SJSA1 (cell line): ENCODE measurements at places on chromosomes 2 and 18. TPM values are rescaled to one million over a fixed set of nuclear protein-coding genes. Genes with fewer than 3 reads are reported as not detected.
A peak's percentile ranks its signal among the peaks of the same experiment; 100 is the strongest.

CHST9 gene
- total RNA-seq, result not detected in 2 replicates

COPS9 gene
- total RNA-seq, result 176 and 408 TPM in 2 replicates

MBOAT2 gene
- total RNA-seq, result 36.4 and 76.5 TPM in 2 replicates

ZBTB7C gene
- total RNA-seq, result 0.44 and 0.50 TPM in 2 replicates

CKAP2L gene
- 25.1 and 33.4 TPM in 2 replicates for total RNA-seq

VIL1 gene
- total RNA-seq, result not detected in 2 replicates

GPBAR1 gene
- total RNA-seq, result 0.89 TPM in 1 of 2 replicates, not detected in the other

UGT1A4 gene
- not detected in 2 replicates for total RNA-seq

BCL11A gene
- total RNA-seq, result 0.03 and 0.13 TPM in 2 replicates

DNA sequence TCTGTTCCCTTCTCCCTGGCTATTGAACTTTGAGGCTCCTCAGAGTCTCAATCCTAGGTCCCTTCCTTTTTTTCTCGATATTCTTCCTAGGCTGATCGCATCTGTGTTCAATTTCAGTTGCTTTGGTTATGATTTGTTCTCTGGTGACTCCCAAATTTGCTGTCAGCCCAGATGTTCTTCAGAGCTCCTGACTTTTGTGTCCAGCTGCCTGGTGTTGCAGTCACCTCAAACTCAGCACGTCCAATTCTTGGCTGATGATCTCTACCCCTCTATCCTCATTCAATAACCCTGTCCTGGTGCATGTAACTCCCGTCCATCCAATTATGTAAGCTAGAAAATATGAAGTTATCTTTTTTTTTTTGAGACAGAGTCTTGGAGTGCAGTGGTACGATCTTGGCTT is 31.4 kb downstream of the DIS3L2 start:
- no peak for DNase-seq

GRCh38 chr2:80778704-80779103 is 474.2 kb upstream of the LRRTM1 start:
- DNase-seq, result no peak

- DNase-seq, result no peak
These were observed 159.5 kb downstream of the L3MBTL4 start for GRCh38 chr18:6255116-6255705.

GRCh38 chr2:160417745-160418397 is 75.7 kb downstream of the RBMS1 start:
- DNase-seq, result peak; percentile 75

- no peak for DNase-seq
These were observed at the start of gene FHOD3 for GRCh38 chr18:36297417-36298125. TSS of gene FHOD3 (plus strand) at chr18:36297713. CDS start at chr18:36297836, 123 bp downstream.

DNA sequence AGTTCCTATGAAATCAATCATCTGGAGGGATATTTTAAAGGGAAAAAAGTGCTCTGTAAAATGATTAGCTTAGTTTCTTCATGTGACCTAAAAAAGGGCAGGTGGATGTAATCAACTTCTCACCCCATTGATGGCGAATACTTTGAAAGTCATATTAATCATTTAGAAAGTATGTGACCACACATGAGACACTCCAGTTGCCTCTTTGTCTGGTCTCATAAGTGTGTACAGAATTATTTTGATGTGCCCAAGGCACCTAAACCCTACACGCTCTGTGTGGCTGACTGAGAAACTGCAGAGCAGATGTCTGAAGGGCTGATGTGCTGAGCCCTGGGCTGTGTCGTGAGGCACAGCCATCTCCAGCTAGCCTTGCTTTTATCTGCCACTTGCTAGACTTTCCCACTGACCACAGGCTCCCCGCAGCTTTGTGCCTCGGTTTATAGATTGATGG is 26.9 kb downstream of the SGPP2 start:
- no peak for DNase-seq

- DNase-seq, result no peak
These were observed 136.8 kb downstream of the CAMKMT start for GRCh38 chr2:44498551-44498950.

DNA sequence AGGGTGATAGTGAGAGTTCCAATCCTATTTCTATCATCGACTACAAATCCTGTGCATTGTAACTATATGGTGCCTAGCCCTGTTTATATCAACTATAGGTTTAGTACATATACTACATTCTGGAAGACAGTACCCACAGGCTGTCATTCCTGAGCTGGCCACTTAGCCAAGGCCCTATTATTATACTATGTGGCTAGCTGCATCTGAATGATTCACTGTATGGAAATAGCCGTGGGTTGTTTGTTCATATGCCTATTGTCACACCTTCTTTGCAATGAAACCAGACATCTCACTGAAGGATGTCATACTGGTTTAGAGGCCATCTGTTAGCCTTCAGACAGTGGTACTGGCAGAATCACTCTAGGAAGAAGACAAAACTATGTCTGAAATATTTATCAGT is 62.3 kb upstream of the FSIP2 start:
- DNase-seq, result no peak

DNA sequence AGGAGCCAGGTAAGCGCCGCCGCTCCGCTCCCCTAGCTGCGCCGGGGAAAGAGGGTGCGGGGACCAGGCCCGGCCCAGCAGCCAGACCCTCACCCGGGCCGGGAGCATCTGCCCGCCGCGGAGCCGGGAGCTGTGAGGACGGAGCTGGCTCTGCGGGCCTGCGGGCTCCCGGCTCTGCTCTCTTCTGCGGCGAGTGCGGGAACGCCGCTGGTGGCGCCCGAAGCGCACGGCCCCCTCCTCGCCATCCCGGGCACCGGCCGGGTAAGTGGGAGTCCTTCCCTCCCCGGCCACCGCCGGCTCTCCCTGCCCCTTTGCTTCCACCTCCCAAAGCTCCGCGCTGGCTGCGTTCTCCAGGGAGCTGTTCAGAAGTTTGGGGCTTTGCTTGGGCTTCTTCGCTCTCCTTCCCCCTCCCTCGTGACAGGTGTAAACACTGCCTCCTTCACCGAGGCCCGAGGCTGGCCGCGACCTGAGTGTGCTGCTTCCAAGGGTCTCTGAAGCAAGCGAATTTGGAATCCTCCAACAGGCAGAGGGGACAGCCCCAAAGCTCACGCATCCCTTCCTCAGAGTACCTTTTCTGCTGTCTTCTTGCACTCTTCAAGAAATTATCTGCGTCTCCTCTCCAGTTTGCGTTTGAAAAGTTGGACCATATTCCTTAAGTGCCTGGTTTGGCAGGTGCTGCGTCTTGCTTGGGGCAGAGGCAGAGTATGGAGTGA is 632 bp downstream of the AFTPH start:
- DNase-seq, result no peak

DNA sequence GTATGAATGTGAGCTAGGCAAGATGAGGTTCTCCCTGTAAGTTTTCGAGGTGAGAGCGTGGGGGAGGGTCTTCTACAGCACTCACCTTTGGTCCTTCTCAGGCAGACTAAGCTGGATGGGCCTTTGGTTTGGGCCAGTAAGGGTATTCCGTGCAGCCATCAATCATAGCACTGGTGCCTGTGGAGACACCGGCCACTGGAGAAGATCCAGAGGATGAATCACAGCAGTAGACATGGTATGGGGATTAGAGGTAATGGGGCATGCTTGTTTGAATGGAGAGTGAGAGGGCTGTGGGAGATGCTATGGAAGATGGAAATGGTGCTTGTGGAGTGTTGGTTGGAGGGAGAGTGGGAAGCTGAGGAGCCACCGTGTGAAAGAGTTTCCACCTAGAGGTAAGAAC is 16.1 kb downstream of the MAPRE3 start:
- no peak for DNase-seq

DNA sequence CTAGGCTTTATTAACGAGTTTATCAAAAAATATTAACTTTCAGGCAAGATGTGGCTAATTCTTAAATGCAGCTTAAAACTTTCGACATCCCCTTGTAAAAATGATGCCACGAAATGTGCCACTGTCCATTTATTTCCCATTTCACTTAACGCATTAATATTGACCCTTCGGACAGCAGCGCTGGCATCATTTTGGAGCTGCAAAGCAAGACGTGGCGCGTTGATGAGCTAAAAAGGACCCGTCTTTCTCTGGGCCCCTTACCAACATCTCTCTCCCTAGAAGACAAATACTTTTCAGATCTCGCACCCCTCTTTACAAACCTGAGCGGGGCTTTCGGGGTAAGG is 367.9 kb downstream of the MTX2 start:
- DNase-seq, result no peak

GRCh38 chr2:40433736-40434135 is 18.2 kb downstream of the SLC8A1 start:
- DNase-seq, result no peak

DNA sequence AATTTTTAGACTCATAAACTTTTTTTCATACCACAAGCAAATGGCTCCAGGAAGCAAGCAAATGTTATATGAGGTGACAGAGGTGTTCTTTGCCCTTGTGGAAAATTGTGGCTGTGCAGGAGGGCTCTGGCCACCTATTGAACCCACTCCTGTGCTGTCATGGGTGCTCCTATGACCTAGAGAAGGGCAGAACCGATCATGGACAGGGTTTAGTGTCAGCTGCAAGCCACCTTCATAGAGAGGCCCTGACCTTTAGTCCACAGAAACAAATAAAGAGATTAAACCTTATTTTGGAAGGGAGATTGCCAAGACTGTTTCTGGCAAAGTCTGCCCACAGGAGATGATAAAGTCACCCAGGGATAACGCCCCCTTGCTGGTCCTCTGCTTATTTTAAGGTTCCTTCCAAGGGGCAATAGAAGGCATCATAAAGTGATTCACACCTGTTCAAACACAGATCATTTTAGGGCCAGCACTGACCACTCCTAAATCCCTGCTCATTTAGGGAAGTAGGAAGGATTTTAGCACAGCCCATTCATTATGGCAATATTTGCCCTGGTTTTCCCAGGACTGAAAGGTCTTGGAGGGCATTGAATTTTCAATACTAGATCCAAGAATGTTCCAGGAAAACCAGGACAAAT is 26.1 kb upstream of the STAT4 start:
- no peak for DNase-seq

DNA sequence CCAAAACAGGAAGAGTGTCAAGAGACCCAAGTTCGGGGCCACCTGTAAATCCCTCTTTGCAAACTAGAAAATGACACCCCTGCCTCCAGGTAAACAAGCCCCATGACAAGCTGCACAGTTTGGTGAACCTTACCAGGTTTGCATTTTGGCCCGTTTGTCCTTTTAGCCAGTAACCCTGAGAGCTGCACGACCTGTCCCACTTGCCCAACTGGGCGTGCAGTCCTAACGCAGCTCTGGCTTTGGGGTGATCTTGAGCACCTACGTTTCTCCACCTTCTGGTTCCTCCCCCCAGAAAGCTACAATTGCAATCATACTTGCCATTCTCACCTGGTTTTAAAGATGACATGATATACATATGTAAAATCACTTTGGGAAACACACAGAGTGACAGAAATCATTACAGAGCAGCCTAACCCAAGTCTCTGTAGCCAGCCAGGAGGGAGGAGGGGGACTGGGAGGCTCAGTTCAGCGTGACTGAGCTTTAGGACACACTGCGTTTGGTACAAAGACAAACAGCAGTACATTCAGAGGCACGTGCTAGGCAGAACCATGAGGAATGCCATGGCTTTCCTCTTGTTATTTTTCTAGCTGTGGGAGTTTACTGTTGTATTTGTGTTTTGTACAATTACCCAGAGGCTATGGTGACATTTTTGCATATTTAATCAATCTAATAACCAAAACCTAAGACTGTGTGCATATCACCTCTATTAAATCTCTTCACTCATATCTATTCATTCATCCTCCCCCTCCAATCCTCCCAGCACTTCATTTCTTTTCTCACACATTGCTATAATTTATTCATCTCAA is 304.0 kb downstream of the IRS1 start:
- no peak for DNase-seq

- no peak for DNase-seq
These were observed 16.3 kb downstream of the ACKR3 start for GRCh38 chr2:236585966-236586365.

DNA sequence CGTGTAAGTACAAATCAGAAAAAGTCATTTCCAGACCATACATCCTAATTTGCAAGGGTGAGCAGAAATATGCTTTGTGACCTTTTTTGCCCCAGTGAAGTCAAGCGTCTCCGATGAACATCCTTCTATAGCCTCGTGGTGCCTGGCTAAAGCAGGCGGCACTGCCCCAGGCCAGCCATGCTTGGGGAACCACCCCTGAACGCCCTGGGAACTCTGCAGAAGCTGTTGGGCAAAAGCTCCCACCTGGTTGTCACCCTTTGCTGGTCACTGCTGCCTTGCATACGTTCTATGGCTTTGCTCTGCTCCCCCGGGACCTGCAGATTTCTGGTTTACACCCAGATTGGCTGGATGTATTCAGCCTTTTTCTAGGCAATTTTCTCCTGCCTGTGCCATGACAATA is 256.4 kb downstream of the SS18 start:
- DNase-seq, result no peak

GRCh38 chr18:76687304-76687962 is 134.9 kb upstream of the ZNF236 start:
- no peak for DNase-seq

GRCh38 chr2:238142382-238143205 is 4.1 kb downstream of the KLHL30 start:
- DNase-seq, result peak; percentile 89

- DNase-seq, result no peak
These were observed 324.1 kb downstream of the LPIN1 start for GRCh38 chr2:12070581-12070980.

DNA sequence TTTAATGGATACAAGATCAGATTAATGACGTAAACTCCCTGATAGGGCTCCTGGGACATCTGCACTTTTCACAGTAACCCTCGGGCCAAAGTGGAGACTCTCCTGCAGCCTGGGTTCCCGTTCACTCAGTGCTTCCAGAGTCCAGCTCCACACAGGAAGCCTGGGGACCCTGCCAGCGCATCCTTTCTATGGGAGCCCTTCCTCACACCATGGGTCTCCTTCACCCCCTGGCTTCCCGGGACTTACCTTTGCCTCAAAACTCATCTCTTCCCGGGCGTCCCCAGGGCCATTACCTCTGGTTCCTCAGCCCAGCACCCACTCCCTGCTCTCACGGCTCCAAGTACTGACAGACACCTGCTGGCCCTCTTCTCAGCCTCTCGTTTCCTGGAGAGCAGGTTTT is 40.7 kb upstream of the KLF11 start:
- no peak for DNase-seq

GRCh38 chr2:48461721-48462120 is 68.2 kb upstream of the STON1 start:
- DNase-seq, result no peak

- no peak for DNase-seq
These were observed 33.2 kb upstream of the MYO3B start for GRCh38 chr2:170144761-170145160.

DNA sequence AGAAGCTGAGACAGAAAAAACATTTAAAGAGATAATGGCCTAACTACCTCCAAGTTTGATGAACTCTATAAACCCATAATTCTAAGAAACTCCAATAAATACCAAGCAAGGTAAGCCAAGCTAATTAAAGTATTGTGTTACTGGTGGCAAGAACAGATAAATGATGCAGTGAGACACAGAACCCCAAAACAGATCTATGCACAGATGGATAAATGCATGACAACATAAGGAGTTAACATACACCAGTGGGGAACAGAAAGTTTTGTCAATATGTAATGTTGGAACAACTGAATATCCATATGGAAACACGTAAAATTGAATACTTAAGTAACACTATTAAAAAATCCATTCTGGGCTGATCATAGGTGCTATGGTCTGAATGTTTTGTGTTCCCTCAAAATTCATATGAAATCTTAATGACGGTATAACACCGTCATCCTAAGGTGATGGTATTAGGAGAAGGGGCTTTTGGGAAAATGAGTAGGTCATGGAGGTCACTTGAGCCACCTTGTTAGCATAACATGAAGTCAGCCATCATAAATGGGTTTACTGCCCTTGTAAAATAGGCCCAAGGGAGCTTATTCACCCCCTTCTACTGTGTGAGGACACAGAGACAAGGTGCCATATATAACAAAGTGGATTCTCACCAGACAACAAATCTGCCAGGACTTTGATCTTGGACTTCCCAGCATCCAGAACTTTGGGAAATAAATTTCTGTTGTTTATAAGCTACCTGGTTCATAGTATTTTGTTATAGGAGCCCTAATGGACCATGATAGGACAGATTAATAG is 86.3 kb downstream of the SLC66A3 start:
- no peak for DNase-seq
